LoVo (cell line): ENCODE measurements at places on chromosomes 7 and 10.

- no peak for DNase-seq
Measured at GRCh38 chr7:129702316-129702715, 90.8 kb downstream of the NRF1 start.

DNA sequence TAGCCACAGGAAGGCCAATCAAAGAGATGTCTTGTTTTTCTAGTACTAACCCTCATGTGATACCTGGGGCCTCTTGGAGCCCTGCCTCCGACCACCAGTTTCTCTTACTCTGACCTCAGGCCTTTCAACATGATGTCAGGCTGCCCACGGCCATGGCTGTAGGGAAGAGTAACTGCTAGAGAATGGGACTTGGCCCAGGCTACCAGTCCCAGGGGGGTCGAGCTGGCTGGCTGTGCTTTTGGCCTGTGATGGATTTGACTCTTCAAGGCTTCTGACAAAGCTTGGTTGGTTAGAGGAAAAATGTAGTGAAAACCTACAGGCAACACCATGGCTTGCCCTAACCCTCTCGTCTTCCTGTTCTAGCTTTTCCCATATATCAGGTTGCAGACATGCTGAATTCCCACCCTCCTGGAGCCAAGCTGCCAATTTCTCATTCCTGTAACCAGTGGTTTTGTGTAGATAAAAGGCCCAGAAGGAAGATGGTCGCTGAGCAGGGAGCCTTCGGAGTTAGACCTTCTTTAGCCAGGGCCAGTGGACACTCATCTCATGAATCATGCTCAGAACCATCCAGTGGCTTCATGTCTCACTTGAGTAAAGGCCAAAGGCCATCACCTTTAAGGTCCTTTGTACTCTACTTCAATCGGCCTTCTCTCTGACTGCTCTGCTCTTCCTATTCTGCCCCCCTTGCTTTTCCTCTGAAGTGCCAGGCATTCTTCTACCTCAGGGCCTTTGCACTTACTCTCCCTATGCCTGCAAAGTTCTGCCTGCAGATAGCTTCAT, 19.7 kb downstream of the SUFU start:
- DNase-seq = no peak

DNA sequence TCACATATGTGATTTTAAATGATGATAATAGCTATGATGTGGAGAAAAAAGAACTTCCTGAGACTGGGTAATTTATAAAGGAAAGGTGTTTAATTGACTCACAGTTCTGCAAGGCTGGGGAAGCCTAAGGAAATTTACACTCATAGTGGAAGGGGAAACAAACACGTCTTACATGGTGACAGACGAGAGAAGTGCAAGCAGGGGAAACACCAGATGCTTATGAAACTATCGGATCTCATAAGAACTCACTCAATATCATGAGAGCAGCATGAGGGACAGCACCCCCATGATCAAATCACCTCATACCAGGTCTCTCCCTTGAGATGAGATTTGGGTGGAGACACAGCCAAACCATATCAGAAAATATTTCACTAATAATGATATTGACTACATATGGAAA, 4.1 kb upstream of the LIPN start:
- DNase-seq = no peak

DNA sequence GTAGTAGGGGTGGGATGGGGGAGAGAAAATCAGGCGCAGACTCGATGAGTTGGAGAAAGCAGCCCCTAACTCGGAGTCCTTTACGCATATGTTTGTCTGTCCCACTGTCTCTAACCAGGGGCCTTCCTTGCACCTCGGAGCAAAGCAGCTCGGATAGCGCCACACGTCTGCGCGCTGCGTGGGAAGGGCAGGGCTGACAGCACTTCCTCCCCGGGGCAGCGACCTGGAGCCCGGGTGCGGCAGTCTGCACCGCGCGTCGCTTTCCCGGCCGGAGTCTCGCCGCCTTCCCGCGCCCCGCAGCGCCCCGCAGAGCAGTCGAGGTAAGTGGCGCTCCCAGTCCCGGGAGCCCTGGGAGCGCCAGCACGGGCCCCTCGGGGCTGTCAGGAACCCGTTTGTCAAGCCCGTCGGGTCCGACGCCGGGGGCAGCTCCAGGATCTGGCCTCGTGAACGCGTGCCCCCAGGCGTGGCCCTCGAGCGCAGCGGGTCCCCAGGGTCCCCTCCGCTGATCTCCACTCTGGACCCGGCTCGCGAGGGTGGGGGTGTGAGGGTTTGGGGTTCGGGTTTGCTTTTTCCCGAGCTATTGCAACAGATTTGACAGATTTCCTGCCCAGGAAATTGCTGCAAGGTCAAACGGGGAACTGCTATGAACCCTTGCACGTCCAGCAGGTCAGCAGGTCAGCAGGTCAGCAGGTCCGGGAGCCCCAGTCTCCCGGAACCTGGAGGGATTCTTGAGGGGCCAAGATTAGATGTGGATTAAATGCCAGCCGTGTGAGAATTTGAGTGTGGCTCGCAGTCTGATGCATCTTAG, 597 bp downstream of the APBB1IP start:
- DNase-seq = no peak

DNA sequence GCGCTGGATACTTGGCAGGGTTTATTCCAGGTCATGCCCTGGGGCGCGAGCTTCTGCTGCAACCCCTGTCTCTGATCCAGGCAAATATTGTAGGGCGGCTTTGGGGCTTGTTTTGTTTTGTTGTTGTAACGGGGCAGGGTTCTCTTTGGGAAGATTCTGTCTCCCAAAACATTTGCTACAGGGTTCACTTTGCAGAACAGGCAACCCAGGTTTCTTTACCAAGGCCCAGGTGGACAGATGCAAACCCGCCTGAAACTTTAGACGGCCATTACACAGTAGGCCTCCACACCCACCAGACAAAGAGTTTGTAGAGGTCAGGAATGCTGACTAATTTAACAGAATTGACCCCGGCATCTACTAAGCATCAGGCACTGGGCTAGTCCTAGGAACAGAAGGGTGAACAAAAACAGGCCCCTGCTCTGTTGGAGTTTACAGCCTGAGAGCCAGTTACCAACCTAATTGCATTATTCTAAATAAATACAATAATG, 567 bp upstream of the CDCA7L start:
- DNase-seq = no peak

GRCh38 chr10:109956454-109957091, 33.3 kb upstream of the XPNPEP1 start:
- peak; percentile 53 for DNase-seq

- DNase-seq = peak; percentile 93
Measured at GRCh38 chr10:32980558-32981468, 22.8 kb upstream of the ITGB1 start.

DNA sequence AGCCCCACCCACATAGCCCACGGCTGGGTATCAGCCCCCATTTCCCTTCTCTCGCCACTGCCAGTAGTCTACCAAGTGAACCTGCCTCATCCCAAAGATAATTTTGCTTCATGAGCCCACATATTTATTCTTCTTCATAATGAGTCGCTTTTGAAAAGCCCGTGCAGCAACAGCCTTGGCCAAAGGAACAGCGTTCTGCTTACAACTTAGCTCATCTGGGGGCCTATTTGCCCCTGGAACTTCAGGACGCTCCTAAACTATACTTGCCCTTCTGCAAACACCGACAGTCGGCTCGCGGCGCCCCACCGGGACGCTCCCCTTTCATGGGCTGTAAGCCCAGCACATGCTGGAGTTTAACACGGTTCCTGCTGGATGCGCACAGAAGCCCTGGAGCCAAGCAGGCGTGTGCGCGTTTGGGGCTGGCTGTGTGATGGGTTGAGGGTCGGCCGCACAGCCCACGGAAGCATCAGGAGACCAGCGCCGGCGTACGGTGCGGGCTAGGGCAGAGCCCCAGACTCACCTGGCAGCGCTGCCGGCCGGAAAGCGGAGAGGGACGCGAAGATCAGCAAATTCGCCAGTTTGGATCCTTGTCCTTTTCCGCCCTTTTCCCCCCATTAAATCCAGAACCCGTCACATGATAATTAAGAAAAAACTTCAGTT, 370 bp downstream of the TMEM60 start:
- no peak for DNase-seq

- no peak for DNase-seq
Measured at GRCh38 chr7:24842449-24843241, 85.4 kb upstream of the GSDME start.

- DNase-seq = no peak
Measured at GRCh38 chr10:48872234-48872633, 67.4 kb downstream of the LRRC18 start.

DNA sequence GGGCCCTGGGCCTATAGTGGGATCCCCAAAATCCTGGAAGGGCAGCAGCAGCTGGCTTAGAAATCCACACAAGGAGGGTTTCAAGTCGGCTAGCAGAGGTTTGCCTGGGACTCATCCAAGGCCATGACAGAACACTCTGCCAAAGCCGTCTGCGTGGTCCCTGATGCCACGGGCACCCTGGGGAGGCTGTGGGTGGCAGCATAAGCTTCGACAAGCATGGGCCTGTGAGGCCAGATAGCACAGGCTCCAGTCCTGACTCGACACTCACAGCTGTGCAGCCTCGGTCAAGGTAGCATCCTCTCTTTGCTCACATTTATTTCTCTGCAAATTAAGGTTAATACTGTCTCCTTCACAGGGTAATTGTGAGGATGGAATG, 138.3 kb downstream of the JCAD start:
- no peak for DNase-seq

DNA sequence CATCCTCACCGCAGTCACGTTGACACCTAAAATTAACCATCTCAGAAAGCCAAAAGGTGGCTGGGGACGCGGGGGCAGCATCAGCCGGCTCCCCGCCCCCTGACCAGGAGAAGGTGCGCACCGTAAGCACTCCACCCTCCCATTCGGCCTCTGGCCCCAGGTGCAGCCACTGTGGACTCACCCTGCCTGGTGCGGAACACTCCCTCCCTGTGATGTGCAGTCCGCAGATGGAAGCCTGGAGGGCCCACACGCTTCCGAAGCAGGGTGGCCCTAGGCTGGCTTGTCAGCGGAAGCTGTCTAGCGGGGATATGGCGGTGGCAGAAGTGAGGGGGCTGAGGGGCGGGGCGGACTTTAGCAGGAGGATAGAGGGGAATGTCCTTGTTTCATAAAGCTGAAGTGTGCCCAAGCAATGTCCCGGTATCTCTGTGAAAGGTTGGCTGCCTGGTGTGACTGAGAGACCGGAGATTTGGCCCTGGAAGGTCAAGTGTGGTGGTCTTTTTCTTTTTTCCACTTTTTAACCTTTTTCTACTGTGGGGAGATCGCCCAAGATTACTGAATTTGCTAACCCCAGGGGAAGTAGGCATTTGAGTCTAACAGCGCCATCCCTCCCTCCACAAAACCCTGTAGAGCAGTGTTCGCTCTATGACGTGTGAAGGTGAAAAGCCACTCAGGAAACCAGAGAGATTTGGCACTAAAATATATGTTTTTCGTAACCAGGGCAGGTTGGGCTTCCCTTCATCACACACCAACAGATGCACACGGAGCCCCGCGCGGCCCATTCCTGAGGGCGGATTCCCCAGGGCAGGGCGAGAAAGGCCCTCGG, 74.7 kb downstream of the CXCL12 start:
- no peak for DNase-seq

DNA sequence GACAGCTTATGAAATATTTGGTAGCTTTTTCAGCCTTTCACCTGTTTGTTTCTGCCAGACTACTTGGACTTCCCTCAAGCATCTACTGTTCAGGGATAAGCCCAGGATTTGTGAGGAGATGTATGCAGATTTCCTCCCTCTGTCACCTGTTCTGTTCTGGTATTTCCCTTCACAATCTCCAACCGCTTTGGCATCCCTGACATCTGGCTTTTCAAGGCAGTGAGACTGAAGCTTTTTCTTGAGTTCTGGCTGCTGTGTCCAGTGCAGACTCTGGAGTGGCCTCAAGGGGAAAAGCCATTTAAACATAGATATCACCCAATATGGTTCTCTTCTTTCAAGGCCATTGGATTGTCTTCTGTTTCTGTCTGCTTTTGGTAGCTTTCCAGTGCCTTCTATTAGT, 369.7 kb downstream of the LRMDA start:
- no peak for DNase-seq

DNA sequence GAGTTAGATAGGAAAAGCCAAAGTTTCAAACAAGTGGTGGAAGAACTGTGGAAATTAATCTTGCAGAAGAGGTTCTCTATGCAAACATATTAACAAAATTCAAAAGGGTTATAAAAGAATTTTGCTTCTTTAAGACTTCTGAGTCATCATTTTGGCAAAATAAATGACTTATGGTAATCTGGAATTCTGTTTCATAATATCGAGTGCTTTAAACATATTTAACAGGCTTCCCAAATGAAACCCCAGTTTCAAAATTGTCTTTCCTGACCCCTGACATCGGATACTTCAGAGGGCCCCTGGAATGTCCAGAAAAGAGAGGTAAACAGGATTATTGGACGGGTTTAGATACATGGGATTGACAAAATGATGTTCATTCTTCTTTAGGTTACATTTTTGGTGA, 444.6 kb downstream of the HTR7 start:
- no peak for DNase-seq

DNA sequence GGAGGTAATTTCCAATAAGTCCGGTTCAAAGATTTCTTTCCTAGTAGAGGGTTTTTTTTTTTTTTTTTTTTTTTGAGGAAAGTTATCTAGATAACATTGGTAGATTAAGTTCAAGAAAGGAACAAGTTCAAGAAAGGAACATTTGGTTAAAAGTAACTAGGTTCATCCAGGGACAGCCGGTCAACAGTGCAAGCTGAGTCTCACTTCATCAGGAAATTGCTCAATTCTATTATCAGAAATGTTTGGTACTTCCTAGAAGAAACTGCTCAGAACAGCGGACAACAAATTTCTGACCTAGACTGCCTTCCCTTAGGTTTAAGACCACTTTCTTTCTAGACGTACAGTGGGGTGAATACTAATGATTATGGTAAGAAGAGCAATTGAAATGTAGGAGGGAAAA, 3.7 kb upstream of the IL2RA start:
- DNase-seq = no peak

GRCh38 chr10:86260564-86260963, 106.0 kb downstream of the GRID1 start:
- no peak for DNase-seq

DNA sequence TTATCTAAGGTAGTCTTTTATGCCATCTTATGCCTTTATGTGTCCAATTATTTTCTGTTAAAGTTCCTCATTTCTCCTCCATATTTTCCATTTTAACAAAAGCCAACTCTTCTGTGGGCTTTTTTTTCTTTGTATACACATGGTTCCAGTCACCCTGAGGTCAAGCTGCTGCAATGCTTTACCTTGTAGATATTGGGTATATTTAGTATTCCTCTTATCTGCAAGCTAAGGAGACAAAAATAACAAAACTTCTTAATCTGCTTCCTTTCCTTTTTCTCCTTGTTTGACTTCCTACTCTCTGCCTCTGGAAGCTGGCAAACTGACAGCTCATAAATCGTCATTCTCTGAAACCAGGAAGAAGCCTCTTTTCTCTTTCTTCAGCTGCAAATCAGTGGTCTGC, 885.0 kb upstream of the LRRN3 start:
- DNase-seq = no peak

- DNase-seq = no peak
Measured at GRCh38 chr10:125551247-125551646, 131.7 kb downstream of the TEX36 start.

DNA sequence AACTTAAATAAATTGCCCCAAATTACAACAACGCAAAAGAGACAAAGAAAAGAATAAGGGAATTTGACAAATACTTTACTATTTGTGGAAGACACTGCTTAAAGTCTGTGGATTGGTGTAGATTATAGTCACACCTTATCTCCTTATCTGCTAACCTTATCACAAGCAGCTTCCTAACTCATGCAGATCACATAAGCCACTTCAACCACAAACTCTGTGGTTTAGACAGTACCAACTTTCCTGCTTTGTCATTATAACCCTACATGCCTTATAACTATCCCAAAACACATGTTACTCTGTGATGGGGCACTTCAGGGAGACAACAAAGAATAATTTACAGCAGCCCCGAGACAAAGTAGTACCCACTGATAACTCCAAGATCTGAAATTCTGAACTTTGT, 41.5 kb upstream of the PPP3CB start:
- DNase-seq = no peak
